ENCODE measurements at places on chromosomes 11 and 22.

DNA sequence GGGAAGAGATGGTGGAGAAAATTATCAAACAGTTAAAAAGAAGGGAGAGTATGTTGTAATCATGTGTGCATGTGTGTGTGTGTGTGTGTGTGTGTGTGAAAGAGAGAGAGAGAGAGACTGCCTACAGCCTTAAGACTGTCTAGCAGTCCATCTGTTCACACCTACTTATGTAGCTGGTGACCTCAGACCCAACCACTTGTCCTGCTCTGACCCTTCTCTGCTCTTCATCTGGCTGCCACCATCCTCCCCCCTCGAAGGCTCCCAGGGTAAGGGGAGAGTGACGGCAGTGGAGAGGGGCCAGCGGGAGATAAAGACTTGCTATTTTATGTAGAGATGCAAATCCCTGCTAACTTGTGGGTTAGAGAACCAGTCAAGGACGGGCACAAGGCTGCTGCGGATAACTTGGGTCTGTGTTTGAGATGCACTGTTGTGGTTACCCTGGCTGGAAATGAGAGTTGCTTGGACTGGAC is 24.9 kb upstream of the GRAMD1B start:
- no peak for DNase-seq

DNA sequence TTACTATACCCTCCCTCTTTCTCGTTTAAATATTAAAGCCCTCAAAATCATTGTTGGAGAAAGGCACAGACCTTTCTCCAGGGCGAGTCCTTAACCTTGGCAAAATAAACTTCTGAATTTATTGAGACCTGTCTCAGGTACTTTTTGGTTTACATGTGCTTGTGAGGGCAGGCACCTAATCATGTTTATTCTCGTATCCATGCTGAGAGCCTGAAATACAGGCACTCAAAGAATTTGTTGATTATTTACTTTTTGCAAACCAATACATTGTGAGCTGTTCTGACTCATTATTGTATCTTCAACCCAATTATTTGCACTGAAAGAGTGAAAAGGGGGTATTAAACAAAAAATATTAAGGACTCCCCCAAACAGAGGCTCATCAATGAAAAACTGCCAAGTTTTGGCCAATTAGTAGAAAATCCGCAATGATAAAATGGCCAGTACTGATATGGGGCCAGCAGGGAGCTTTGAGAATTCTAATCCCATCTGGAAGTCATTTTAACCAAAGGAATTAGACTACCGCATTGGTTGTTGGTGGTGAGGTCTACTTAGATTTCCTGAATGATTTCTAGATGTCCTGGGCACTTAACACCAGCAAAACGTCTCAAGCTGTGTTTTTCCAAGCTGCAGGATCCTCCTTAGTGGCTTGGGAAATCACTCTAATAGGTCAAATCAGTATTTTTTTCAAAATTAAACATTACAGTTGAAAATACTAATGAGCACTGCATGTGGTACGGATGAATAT is 157.3 kb downstream of the SWAP70 start:
- DNase-seq = peak; percentile 71

DNA sequence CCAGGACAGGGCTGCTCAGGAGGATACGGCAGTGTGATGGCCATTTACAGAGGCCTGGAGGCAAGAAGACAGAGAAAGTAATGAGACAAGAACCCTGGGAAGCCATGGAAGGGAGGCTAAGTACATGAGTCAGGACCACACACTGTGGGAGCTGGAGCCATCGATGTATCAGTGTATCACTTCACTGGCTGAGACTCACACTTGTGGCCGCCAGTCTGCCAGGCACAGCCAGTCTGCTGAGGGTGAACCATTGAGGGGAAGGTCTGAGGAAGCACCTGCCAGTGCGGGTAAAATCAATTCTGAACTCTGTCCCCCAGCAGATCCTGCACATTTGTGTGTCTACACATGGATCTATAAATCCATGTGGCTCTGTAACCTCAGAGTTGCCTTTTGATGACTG is 195.6 kb downstream of the GRIK4 start:
- no peak for DNase-seq

DNA sequence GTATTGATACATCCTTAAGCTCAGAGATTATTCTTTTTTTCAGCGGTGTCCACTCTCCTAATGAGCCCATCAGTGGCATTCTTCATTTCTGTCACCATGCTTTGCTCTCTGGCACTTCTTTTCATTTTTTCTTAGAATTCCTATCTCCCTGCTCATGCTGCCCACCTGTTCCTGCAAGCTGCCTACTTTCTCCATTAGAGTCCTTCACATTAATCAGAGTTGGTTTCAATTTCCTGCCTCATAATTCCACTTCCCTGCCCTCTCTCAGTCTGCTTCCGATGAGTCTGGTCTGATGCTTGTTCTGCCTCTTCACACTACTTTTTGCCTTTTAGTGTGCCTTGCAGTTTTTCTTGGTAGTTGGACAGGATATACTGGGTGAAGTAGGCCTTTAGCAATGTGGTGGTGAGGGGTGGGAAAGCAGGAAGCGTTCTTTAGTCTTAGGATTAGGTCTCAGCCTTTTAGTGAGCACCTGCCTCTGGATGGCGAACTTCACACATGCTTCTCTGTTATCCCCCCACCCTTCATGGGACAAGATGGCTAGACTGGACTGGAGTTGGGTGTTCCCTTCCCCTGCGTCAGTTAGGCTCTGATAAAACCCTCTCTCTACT is 53.6 kb downstream of the CECR2 start:
- DNase-seq = no peak

GRCh38 chr11:73308003-73308960 is at the start of gene ARHGEF17:
ARHGEF17 (plus strand) TSS chr11:73308276; CDS start chr11:73308639, 363 bp downstream.
- DNase-seq = no peak

DNA sequence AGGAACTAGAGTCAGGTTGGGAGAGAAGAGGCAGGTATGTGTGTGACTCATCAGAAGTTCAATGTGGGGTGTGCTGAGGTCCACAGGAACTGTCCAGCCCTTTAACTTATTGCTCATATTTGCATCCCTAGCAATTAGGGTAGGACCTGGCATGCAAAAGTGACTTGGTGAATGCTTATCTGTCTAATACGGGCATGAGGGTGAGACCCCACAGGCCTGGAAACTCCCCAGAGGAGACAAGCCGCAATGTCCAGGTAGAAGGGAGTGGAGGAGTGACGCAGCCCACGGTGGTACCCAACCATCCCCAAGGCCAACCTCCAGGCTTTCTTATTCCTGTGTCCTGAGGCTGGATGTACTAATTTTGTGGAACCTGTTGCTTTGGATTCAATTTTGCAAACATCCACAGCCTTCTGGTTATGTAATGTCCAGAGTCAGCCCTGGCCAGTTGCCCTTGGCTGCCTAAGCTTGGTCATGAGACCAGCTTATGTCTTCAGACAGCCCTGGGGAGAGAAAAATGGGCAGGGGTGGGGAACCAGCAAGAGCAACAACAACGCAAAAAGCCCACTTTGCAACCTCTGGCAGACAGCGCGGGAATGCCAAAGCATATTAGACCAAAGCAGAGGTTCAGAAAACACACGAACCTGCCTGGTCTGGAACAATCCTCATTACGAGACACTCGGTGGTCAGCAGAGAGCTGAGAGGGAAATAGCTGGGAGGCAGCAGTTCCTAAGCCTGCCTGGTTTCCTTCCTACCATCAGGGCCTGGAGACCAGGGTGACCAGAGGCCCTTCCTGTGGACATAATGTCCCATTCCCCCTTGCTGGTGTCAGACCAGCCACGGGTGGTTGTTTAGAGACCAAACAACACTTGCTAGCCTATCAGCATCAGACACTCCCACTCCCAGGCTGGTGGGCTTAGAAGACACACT is 49.3 kb downstream of the TIMP3 start:
- DNase-seq = peak; percentile 40

GRCh38 chr11:115774756-115775155 is 270.5 kb upstream of the CADM1 start:
- DNase-seq = no peak

DNA sequence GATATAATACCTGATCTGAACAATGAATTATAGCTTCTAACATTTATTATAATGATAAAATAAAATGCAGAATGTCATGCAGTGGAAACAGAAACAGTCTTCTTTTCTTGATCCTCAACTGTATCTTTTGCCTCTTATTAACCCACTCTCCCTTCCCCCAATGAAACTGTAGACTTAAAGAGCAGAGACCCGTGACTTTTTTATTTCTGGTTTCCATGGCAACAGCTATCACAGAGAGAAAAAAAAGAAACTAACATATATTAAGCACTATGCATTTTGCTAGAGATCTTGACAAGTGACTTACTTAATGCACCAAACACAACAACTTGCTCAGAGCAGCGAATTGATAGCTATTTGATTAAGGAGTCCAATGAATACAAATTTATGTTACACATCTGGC is 69.3 kb downstream of the RAB38 start:
- no peak for DNase-seq

GRCh38 chr11:112656772-112657428 is 304.3 kb upstream of the NCAM1 start:
- DNase-seq = peak; percentile 84

DNA sequence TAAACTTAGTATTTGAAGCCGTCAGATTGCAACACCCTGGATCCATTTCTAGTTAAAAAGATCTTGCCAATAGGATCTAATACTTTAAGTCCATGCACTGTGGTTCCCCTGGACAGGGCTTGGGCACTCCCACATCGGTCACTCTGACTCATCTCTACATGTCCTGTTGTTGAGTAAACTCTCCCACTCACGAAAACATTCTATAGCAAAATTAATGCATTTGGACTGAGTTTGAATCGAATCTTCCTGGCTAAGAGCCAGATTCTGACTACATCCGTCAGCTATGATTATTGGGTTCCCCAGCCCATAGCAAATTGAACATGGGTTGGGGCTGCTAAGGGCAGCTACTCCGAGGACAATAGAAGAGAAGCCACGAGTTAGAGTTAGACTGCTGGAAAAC is 182.1 kb upstream of the SORL1-AS1 start:
- peak; percentile 71 for DNase-seq

DNA sequence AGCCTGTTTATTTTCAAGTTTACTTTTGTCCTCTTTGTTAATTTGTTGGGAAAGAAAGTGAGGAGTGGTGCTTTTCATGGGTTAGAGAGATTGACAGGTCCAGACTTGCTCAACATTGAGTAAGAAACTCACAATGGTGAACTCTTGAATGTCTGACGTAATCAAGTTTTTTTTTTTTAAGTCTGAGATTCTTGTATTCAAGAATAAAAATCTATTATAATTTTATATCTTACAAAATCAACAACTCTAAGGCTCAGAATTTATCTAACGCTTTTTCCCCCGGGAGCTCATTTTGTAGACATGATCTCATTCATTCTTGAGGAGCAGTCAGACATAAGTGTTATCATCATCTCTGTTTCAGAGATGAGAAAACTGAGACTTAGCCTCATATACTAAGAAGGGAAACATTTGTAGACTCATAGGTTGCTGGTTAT is 39.1 kb upstream of the SPTBN2 start:
- DNase-seq = no peak

- no peak for DNase-seq
Measured at GRCh38 chr22:24290459-24290858, 19.8 kb downstream of the SPECC1L start.
